Activated T-helper 2 cell treated with anti-CD3 and anti-CD28 coated beads, Interferon-gamma antibody, Interleukin-2, Interleukin-4, amounts not matched to agents 10 μg/mL and 5 μg/mL and 100 μg/mL, durations not matched to agents 14 hours and 24 hours and 36 hours (primary cell): ENCODE measurements at places on chromosomes 5 and 9. TPM values are rescaled to one million over a fixed set of nuclear protein-coding genes. Genes with fewer than 3 reads are reported as not detected.

GRCh38 chr9:36471359-36471758 is 71.3 kb upstream of the RNF38 start:
- no peak for DNase-seq

- DNase-seq: no peak
Measured at GRCh38 chr5:36570301-36571095, 35.9 kb upstream of the SLC1A3 start.

DNA sequence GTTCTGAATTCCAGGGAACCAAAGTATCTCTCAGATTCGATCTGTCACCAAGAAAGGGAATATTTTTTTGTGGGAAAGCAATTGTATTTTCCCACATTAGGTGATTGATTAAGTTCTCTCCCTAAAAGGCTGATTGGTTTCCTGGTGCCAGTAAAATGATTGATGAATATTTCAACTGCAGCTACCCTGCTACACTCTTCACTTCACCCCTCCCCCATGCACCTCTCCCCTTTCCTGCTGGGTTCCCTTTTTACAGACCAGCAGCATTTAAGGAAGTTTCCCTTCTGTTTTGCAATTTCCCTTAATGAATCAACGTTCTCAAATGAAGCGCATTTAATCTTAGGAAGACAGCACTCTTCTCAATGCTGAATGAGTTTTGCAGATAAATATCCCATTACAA is 13.1 kb downstream of the NR6A1 start:
- DNase-seq: no peak

DNA sequence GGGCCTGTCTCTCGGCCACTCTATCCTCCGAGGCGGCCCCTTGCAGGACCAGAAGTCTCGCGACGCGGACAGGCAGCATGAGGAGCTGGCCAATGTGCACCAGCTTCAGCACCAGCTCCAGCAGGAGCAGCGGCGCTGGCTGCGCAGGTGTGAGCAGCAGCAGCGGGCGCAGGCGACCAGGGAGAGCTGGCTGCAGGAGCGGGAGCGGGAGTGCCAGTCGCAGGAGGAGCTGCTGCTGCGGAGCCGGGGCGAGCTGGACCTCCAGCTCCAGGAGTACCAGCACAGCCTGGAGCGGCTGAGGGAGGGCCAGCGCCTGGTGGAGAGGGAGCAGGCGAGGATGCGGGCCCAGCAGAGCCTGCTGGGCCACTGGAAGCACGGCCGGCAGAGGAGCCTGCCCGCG is 283.5 kb downstream of the ARHGEF28 start:
- DNase-seq: no peak

GRCh38 chr9:114238891-114239875 is 83.7 kb upstream of the ORM1 start:
- DNase-seq: no peak

CDX1 gene
- total RNA-seq: not detected in 2 replicates
